ENCODE measurements at places on chromosomes 16 and 17.

GRCh38 chr17:79495665-79496064, 115.2 kb downstream of the RBFOX3 start:
- no peak for DNase-seq

DNA sequence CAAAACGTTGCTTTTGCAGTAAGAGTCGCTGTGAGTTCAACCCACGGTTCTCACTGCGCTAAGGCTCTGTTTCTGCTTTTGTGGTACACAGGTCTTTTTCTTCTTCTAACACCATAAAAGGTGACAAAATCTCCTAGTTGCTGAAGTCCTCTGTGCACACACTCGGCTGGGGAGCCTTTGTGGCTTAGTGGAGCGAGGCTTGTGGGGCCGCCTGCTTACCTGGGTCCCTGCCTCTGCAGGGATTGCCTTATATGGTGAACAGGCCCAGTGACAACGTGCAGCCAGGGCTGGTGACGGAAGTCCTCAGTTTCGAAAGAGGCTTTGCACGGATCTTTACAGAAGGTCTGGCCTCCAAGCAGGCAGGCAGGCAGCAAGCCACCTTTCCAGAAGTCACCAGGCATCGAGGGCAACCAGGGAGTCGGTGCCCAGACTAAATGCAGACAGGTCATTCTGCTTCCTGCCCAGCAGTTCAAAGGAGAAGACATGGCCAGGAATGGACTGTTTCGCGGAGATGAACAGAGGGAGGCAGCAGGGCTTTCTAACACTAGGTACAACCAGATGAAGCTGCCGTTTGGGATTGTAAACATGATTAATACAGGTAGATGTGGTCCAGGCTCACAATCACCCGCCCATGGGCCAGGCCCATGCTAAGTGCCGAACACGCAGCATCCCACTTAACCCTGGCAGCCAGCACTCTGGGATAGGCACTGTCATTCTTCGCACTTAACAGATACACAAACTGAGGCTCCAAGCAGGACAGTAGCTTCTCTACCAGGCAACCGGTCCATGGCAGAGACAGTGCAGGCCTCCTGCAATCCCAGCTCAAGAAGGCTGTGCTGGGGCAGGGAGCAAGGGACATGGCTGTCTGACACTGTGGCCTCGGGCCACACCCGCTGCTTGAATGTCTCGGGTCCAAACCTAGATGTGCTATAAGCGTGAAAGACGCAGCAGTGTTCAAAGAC, 10.7 kb upstream of the MEAK7 start:
- peak; percentile 53 for DNase-seq

DNA sequence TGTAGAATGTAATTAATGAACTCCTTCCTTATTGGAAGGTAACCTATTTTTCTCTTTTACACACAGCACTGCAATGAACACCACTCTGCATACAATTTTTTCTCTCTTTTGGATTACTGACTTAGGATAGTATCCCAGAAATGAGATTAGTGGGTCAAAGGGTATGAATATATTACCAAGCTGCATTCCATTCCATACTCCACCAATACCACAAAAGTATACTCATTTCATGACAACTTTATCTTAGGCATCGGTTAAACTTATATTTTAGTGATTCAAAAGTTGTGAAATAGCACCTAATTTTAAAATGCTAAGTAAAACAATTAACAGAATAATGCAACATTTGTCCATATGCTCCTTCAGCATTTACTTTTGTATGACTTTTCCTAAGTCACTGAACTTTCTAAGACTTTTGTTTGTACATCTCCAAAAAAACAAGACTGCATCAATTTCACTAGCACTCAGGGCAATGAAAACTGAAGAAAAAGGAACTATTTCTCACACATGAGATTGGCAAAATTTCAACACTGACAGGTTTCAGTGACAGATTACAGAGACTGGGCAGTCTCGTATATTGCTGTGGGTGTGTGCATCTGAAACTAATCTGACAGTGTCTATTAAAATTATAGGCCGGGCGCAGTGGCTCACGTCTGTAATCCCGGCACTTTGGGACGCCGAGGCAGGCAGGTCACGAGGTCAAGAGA, 32.1 kb downstream of the HELZ start:
- DNase-seq, result no peak

- DNase-seq, result no peak
These were observed 10.3 kb upstream of the ZFHX3 start for GRCh38 chr16:73058221-73058615.

- no peak for DNase-seq
These were observed 6.7 kb downstream of the SYNGR2 start for GRCh38 chr17:78174870-78175642.

GRCh38 chr17:20271011-20271610, 196.2 kb downstream of the LGALS9B start:
- no peak for DNase-seq

GRCh38 chr17:17681744-17682292, 560 bp downstream of the RAI1 start:
- DNase-seq, result peak; percentile 29

DNA sequence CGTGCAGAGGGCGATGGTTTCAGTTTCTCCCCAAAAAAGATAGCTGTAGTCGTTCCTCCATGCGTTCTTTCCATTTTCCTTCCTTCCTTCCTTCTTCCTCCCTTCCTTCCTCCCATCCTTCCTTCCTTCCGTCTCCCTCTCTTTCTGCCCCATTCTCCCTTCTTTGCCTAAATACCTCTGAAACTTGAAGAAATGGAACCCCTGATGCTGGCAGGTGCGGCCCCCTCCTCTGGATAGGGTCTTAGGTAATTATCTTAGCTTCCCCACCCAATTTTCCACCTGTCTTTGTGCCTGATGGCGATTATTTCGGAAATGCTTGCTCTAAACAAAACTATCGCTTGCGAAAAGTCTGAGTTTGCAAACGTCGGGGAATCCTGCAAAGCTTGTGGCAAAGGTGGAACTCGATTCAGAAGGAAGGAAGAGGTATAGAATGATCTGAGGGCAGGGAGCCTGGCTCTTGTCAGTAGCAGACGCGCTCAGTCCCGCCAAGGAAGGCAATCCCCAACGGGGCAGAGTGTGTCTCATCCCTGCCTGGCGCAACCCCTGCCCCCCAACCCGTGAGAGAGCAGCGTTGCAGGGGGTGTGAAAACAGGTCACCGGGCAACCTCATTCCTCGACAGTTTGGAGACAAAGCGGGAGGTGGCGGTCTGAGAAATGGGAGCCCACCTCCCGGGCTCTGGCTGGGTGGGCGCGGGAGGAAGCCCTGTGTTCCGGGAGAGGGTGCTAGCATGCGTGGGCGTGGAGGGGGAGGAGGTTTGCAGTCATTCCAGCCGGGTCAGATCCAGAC, 2.9 kb upstream of the CBX8 start:
- no peak for DNase-seq

- no peak for DNase-seq
These were observed 15.9 kb upstream of the FBXO47 start for GRCh38 chr17:38982858-38983746.

GRCh38 chr17:539066-539465, 175.6 kb downstream of the VPS53 start:
- DNase-seq, result no peak
